ENCODE measurements at places on chromosomes 6 and 20.

DNA sequence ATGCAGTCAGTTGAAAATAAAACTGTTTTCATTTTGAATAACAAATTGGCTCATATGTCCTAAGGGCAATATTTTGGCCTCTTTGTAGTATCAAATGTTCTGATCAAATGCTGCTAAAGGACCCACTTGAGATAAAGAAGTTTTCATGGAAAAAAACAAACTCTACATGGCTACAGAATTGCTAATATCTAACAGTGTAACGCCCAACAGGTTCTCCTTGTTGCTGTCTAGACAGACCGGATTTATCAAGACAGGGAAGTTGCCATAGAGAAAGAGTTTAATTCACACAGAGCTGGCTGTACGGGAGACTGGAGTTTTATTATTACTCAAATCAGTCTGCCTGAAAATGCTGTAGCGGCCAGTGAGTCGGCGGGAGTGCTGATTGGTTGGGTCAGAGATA, 19.4 kb upstream of the MAN1A1 start:
- no peak for DNase-seq

DNA sequence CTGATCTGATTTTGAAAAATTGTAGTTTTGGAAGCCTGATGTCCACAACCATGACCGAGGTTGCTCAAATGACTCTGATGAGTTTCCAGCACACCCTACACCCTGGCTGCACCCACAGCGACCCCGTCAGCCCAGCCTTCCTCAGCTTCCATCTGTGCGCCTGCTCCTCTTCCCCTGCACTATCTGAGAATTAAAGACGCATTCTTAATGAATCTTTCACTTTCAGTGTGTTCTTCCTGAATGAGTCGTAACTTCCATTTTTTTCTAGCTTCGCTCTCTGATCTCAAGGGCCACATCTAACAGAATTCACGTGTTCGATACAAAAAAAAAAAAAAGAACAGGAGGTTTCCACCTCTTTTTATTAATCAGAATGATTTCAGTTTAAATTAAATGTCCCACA, 21.3 kb upstream of the RREB1 start:
- peak; percentile 19 for DNase-seq

- DNase-seq = no peak
Measured at GRCh38 chr20:63658749-63659187, 656 bp downstream of the RTEL1 start.

DNA sequence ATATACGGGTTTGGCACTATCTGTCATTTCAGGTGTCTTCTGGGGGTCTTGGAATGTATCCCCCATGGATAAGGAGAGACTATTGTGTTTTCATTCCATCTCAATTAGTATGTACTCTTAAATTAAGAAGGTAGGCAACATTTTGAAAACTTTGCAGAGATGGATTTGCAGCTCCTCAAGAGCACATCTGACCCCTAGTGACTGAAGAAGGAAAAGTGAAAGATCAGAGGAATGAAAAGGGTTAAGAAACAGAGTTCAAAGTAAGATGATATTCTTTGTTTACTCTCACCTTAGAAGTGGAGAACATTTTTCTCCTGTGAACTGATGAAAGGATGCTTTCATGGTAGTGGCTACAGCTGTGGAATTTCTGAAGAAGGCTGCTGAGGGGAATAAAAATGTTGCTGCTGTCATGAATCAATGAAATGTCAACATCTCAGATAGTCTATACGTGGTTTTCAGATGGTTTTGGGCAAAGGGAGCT, 41.5 kb downstream of the SH3BGRL2 start:
- no peak for DNase-seq

DNA sequence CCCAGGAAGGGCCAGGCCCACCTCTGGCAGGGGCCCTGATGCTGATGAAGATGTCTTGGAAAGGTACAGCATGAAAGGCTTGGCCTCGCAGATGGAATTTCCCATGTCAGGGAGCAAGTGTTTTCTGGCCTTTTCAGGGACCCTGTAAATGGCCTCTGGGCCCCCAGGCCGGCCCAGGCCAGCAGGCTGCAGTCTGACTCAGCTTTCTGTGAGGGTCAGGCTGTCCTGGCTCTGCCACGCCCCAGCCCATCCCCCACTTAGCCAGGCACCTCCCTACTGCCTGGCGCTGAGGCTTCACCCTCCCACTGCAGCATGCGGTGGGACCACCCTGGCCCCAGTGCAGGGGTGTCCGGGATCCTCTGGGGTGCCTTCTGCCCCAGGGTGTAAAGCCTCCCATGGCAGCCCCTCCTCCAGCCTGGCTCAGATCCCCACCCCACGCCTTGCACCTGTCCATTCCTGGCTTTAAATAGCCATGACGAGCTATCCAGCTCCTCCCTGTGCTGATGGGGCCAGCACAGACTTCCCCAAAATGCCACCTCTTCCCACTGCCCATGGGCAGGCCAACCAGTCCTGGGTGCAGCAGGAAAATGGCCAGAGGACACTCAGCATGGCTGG, 35.6 kb upstream of the GATA5 start:
- no peak for DNase-seq

DNA sequence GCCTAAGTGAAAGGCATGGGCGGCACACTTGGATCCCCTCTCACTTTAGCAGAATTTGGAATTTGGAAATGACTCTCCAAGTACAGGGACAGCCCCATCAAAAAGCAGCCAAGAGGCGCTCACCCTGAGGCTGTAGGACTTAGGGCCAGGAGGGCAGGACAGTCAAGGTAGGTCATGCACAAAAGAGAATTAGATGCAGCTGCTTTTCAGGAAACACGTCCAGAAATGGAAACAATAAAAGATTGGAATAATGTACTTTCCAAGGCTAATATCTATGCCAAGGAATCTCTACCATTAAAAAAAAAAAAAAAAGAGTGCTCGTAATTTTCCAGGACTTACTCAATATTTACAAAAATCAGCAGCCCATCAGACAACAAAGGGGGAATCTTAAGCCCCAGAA, 19.9 kb downstream of the PREP start:
- no peak for DNase-seq

DNA sequence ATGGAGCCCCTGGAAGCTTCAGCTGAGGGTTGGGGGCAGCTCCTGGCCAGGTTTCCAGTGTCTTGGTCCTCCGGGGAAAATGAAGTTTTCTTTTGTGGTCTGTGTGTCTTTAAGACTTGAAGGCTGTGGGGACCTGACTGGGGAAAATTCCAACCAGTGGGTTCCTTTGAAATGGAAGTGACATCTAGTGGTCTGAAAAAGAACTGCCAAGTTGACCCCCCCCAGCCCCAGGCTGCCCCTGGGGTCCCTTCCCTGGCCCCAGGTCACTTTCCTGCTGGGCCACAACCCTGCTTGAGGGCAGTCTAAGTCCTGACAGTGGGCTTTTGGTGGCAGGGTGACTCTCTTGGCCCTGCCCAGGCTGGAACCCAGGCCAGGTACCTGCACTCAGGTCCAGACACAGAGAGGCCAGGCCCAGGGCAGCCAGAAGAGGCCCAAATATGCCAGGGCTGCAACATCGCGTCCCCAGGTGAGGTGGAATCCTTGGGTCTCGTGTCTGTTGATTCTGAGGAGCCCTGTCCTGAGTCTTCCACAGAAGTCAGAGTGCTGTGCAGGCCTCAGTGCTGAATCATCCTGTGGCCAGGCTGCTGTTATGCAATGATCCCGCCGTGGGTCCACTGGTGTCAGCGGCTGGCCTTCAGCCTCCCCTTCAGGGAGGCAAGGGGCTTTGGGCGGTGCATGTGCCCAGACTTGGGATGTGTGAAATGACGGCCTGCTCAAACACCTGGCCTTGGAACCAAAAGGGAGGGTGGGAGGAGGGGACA, 68.4 kb downstream of the VEGFA start:
- no peak for DNase-seq

DNA sequence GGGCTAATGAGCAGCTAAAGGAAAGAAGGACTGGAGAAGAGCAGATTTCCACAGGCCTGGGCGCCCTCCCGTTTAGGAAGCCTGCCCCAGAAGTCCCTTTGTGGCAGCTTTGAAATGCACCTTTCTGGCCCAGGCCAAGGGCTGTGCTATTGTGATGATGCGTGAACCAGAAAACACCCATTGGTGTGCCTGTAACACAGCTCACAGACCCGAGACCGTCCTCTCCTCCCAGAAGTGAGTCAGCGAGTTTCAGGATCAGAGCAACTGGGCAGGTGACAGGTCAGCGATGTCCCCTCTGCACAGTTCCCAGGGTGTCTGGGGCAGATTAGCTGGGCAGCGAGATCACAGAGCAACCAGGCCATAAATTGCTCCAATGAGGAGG, 71.9 kb upstream of the SULF2 start:
- no peak for DNase-seq

DNA sequence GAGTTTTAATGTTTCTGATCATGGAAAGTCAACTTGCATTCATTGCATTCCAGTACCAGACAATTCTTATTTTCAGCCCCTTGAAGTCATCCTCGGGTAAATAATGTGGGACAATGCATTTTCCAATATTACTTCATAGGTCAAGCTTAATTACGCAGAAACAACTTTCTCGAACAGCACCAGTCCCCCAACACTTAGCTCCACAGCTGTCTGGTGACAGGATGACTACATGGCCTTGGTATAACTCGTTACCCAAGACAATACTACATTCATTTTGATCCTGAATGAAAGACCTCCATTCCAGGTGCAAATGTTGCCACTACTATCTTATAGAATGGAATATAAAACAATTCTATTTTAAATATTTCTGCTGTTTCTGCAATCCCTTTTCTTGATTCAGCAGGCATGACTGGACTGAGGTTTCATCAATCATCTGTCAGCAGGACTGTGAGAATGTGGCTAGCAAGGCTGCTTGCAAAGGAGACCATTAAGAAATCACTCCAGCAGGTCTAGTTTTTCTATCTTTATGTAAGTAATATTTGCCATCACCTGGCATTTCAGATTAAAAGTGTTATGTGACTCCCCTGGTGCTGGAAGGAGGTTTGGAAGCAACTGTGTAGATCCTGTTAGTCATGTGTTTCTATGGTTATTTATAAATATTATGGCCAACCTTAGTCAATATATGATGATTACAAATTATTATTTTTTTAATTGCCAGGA, 147.9 kb downstream of the HAO1 start:
- no peak for DNase-seq

DNA sequence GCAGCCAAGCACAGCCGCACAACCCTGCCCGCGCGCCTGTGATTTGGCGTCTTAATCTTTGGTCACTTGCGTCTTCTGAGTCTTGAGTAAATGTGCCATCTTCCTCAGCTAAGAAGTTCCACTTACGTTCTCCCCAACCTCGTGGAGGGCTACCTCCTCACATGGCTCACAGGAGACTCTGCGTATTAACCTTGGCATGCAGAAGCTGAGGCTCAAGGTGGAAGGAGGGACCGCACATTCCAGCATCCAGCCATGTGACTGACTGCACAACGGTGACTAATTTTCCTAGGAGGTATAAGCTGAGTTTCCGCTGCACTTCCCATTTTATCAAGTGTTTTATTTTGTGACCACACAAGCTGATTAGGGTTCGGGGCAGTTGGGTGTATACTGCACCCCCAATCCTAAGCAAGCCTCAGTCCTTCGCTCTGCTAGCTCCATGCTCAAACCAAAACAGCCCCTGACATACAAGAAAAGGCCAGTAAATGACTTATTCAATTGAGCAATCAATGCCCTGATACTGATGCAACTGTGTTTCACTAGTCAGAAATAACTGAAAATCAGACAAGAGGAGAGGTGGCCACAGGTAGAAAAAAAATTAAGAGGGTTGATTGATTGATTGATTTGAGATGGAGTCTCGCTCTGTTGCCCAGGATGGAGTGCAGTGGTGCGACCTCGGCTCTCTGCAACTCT, 7.0 kb downstream of the BEND3 start:
- no peak for DNase-seq

- DNase-seq = no peak
Measured at GRCh38 chr6:35183281-35183680, 30.5 kb upstream of the SCUBE3 start.

- DNase-seq = no peak
Measured at GRCh38 chr20:1489325-1489724, 1.9 kb downstream of the SIRPB2 start.

GRCh38 chr20:5691918-5692618, 58.1 kb upstream of the SHLD1 start:
- DNase-seq = no peak

- DNase-seq = no peak
Measured at GRCh38 chr20:63782051-63782471, 42.5 kb downstream of the SLC2A4RG start.

DNA sequence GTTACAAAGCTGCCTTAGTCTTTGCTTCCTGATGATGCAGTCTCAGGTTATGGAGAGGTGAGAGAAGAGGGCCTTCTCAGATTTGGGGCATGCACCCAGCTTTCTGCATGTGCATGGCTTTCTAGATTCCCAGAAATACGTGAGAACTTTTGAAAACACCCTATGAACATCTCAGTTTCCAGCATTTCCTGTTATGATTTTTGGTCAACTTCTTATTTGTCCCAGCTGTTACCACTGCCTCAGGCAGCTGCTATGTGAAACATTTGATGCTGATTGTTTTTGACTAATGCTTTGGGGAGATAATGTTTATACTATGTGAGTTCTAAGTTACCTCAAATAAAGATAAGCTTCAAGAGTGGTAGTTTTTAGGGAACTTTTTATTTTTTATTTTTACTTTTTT, 9.5 kb upstream of the SNAP25 start:
- DNase-seq = no peak

DNA sequence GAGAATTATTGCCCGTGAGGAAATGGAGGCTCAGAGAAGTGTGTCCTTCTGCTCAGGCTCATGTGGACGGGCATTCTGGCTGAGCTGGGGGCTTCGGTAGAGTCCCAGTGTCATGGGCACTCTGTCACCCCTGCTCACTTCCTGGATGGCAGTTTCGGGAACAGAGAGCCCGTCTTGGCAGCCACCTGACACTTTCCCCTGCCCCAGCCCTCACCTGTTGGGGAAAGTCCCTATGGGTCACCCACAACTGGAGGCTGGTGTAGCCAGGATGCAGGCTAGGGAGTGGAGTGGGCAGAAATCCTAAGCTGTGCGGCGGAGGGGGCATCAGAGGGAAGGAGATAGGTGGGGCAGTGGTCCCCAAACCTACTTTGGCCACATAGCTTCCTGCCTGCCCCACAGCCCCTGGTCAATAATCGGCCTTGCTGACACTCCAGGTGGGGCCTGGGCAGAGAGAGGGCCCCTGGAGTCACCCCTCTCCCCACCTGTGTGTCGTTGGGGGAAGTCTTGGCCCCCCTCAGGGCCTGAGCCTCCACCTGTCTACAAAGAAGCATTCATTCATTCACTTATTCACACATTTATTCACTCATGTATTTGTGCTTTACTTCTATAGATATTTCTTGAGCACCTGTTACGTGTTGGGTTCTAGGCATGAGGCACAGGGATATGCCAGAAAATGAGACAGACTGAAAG, 40.5 kb downstream of the SNAI1 start:
- DNase-seq = no peak

Data from activated CD4-positive, alpha-beta T cell treated with anti-CD3 and anti-CD28 coated beads for 24 hours (primary cell).